ENCODE measurements at places on chromosomes 16 and 17.

DNA sequence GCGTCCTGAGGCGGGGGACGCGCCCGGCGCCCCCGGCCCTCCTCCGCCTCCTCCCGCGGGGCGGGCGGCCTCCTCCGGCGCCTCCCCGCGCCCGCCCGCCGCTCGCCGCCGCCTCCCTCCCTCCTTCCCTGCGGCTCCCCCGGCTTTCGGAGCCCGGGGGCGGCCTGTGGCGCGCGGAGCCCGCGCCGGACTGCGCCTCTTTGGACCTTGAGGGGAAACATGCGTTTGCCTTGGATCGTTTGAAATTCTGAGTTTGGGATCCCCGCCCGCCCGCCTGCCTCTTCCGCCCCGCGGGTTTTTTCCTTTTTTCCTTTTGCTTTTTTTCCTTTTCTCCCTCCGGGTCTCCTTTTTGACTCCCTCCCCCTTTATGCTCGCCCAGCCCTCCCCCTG, 390 bp downstream of the ZNRF1 start:
- DNase-seq = peak; percentile 43

- no peak for DNase-seq
Observed at GRCh38 chr17:67067571-67068482, 23.5 kb downstream of the CACNG1 start.

- DNase-seq = no peak
Observed at GRCh38 chr17:67280279-67280678, 35.3 kb upstream of the HELZ start.

- no peak for DNase-seq
Observed at GRCh38 chr17:17254036-17254435, 17.1 kb upstream of the FLCN start.

DNA sequence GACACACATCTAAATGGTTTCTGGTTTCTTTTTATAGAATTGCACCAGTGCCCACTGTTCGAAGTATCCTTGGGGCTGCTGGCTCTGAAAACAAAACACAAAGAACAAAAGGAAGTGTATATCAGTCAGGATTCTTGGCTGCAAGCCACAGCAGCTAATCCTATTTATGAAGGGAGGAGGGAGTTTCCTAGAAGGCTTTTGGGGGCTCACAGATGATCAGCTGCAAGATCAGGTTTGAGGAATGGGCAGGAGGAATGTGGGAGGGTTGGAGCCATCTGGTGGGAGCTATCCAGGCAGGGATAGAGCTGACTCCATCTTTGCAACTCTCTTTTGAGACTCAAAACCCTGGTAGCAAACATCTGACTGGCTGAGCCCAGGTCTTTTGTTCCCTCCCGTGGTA, 118.3 kb upstream of the EEF2KMT start:
- DNase-seq = no peak

GRCh38 chr16:53946746-53947386, 242.9 kb downstream of the FTO start:
- DNase-seq = no peak

GRCh38 chr17:64608571-64608981, 53.5 kb downstream of the SMURF2 start:
- no peak for DNase-seq

DNA sequence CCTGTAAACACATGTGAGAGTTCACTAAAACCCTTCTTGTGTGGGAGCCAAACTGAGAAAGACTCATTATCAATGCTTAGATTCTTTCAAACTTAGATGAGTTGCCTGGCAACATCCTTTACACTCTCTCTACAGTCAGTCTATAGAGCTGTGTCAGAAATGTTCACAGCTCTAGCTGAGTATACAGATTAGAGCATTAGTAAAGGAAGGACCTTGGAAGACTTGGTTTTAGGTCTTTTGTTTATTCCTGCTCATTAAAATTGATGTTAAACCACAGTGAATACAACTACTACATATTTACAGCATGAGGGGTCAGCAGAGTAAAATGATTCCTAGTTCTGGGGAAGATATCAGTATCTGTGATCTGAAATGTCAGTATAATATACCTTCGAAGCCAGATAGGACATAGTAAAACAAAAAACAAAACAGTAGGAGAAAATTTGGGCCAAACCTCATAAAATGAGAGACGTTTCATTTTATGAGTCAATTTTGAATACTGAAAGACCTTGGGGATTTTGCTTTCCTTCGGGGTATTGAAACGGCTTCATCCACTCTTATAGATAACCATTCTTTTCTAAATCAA, 186.0 kb downstream of the TANC2 start:
- DNase-seq = no peak

GRCh38 chr17:62105861-62106260, 40.8 kb upstream of the MED13 start:
- DNase-seq = no peak

GRCh38 chr16:70522216-70523075, 908 bp downstream of the COG4 start:
- DNase-seq = no peak

DNA sequence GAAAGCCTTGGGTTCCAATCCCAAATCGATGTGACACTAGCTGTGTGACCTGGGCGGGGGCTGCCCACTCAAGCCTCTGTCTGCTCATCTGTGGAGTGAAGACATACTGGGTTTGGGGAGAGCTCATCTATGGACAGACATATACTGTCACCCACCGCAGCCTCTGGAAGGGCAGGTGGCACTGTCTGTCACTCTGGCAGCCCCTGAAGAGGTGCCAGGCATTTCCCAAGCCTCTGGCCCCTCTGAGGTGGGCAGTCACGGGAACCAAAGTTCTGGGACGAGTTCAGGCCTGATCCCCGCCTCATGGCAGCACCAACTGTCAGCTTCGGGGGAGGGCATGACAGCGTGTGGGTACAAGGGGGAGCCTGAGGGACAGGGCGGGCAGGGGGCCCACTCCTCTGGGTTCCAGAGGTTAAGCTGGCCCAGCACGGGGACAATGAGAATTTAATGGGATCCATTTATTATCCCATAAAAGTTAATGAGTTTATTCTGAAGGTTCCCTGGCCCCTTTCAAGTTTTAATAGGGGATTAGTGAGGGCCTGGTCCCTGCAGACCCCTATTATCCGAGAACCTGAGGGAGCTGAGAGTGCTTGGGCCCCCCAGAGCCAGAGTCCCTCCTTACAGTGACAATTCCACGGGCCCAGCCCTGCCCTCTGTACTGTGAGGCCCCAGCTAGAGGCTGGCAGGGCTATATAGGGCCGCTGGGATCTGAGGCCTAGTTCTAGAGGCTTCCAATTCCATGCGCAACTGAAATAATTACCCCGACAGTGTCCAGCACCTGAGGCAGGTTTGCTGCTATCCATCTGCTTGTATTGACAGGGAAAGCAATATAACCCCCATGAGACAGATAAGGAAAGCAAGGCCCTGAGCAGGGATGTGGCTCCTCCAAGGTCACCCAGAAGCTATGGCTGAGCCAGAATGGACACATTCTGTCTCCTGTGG, 18.8 kb downstream of the SEZ6 start:
- DNase-seq = no peak

- DNase-seq = no peak
Observed at GRCh38 chr16:80347900-80348299, 192.9 kb upstream of the DYNLRB2 start.

DNA sequence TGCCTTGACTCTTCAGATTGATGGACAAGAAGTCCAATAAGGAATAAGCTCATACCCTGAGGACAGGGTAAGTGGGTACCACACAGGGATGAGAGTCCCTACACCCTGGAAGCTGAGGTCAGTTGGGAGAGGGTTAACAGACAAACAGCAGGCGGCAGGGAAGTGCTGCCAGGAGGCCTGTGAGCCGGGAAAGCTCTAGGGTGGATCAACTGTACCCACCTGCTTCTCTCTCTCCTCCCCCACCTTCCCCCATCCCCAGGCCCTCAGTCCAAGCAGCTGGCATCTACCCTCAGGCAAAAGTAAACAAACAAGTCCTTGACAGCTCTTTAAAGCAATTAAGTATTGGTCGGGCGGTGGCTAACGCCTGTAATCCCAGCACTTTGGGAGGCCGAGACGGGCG, 20.7 kb upstream of the MYLK3 start:
- DNase-seq = no peak

DNA sequence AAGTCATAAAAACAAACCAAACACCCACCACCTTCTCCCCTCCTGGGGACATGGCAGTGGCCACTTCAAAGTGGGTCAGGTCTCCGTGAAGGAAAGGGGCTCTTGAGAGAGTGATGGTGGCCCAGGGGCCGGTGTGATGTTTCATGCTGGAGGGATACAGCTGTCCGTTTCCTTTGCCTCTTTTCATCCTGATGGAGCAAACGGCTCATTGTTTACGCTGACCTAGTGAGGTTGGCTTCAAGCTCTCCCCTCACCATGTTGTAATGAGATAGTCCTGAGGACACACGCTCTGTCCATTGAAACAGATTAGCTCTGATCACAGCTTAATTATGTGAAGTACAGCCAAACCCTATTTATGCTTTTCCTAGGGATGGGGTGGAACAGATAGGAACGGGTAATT, 34.2 kb downstream of the CDH13 start:
- no peak for DNase-seq

GRCh38 chr17:68519911-68520310, 7.7 kb downstream of the PRKAR1A start:
- DNase-seq = no peak

DNA sequence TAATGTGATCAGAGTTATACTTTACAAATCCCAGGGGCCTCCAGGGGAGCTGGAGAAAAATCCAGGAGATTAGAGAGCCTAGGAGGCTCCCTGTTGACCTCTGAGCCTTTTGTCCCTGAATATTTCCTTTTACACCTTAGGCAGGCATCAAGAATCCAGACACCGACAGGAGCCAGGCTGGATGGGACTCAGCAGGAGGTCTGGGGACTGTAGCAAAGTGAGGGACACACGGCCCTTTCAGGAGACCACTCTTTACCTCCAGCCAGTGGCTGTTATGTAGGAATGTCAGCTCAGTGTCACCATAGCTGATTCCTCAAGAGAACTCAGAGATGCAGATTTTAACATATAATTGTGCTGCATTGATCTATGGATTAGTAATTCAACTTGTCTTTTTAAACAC, 198.4 kb downstream of the SHISA9 start:
- DNase-seq = no peak

- no peak for DNase-seq
Observed at GRCh38 chr16:88132836-88133506, 181.7 kb downstream of the BANP start.

DNA sequence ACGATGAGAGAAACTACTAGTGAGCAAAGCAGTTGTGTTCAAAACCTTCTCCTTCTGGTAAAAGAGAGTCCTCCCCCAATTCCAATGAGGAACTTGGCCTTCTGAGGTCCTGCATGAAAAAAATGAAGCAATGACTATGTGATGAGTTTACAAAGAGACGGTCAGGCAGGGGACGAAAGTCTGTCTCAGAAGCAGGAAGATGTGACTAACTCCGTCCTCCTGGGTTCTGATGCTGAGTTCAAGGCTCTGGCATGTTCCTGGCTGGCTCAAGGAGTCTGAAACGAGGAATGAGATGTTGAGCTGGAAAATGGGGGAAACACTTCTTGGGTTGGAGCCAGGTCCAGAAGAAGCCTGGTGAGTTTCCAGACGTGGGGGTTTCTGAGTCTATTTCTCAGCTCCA, 129.6 kb downstream of the CPPED1 start:
- no peak for DNase-seq

- no peak for DNase-seq
Observed at GRCh38 chr17:36671144-36671543, 69.8 kb downstream of the MRM1 start.

- peak; percentile 60 for DNase-seq
Observed at GRCh38 chr16:1379304-1380076, 27.8 kb downstream of the GNPTG start.

GRCh38 chr17:74289688-74290087, 15.7 kb downstream of the DNAI2 start:
- no peak for DNase-seq

DNA sequence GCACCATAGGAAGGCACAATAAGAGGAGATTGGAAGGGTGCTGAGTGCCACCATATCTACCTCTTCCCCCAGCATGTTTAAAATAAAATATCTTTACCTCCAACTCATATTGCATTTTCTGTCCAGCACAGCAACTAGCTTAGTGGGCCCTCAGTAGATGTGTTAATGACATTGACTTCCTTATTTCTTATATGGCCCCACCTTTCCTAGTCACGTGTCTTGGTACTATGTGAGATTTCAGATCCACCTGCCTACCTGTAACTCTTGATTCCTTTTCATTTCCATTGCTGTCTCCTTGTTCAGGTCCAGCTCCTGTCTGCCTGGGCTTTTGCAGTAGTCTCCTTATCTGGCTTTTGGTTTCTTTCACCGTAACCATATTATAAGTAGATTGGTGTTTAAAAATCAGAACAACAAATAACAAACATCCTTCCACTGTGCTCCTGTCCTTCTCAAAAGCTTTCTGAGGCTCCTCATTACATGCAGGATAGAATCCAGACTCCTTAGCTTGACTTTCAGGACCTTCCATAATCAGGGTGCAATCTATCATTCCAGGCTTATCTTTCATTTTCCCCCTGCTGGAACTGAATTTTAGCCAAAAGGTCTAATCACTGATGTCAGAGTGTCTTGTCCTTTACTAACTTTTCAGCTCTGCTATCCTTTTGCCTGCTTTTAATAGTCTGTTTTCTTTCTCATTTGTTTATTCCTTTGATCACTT, 71.3 kb downstream of the FTO start:
- no peak for DNase-seq

- DNase-seq = no peak
Observed at GRCh38 chr16:27088216-27088615, 21.5 kb downstream of the C16orf82 start.

DNA sequence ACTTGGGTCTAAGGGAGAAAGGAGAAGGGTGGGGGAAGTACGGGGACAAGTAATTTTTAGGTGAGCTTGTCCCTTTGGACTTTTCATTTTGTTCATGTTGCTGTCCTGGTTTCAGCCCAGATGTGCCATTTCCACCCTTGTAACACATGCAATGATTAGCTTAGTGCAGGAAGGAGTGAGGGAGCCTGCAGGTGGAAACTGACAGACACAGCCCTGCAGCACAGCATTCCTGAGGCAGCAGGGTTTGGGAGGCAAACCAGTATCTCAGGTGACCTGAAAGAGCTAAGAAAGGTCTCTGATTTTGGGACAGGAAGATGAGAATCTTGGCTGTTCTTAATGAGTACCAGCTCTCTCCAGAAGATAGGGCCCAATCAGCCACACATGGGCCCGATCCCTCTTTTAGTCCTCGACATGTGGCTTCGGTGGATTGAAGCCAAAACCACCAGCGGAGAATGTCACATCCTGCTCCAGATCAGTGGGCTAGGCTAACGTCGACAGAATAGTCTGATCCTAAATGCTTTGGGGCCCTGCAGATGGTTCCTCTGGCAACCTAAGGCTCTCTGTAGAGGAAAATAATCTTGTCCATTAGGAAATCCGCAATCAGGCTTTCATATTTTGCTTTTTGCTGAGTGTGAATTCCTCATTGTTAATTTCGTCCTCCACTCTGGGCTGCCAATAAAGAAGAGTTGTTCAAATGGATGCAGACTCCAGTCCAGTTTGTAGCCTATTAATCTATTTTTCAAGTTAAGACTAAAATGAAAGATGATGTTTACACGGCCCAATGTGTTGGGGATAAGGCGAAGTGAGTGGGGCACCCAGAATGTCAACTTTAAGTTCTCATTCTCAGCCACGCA, 3.8 kb upstream of the RNF157 start:
- no peak for DNase-seq

- no peak for DNase-seq
Observed at GRCh38 chr16:61858988-61859387, 177.2 kb downstream of the CDH8 start.

GRCh38 chr16:50613281-50613963, 65.2 kb downstream of the NKD1 start:
- DNase-seq = no peak

- DNase-seq = no peak
Observed at GRCh38 chr16:47463771-47464624, 2.9 kb downstream of the PHKB start.

GRCh38 chr17:41970901-41971331, 4.3 kb downstream of the CNP start:
- DNase-seq = no peak

GRCh38 chr16:54453871-54454270, 167.3 kb upstream of the IRX3 start:
- DNase-seq = no peak
